Smooth muscle cell of the brain vasculature (primary cell): ENCODE measurements at places on chromosomes 4 and X.
A peak's percentile ranks its signal among the peaks of the same experiment; 100 is the strongest.

DNA sequence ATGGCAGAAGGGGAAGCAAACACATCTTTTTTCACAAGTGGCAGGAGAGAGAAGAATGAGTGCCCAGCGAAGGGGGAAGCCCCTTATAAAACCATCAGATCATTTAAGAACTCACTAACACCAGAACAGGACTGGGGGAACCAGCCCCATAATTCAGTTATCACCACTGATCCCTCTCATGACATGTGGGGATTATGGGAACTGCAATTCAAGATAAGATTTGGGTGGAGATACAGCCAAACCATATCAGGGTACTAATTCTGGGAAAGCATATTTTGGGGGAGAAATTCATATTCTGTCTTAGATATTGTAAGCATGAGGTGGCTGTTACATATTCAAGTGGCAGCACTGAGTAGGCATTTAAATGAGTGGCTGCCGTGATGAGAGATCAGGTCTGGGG lies 87.8 kb downstream of the RAPGEF2 start:
- DNase-seq, result no peak

DNA sequence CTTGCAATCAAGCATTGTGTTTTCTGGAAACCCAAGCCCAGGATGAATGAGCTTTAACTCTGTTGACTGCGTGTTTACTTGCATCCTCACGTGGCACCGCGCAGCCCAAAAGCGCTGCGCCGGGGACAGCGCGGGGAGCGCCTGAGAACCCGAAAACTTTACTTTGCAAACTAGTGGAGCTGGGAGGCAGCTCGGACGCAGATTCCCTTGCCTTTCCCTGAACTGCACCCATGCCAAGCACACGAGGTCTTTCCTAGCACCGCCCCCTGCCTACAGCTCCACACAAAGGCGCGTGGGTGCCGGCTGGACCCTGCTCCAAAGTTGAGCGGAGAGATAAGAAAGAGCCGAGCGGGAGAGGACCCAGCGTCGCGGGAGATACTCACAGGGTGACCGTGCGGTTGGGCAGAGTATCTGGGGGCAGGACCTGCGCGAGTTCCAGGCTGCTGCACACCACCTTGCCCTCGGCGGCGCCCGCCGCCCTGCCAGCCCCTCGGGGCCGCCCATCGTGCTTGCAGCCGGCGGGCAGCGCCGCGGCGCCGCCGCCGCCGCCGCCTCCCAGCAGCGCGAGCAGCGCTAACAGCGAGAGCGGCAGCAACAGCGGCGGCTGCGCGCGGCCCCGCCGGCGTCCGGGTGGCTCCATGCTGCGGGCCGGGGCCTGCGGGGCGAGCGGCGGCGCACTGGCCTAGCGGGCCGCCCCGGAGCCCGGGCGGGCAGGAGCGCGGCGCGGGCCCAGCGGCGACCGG lies 550 bp downstream of the ADGRA3 start:
- DNase-seq, result no peak

DNA sequence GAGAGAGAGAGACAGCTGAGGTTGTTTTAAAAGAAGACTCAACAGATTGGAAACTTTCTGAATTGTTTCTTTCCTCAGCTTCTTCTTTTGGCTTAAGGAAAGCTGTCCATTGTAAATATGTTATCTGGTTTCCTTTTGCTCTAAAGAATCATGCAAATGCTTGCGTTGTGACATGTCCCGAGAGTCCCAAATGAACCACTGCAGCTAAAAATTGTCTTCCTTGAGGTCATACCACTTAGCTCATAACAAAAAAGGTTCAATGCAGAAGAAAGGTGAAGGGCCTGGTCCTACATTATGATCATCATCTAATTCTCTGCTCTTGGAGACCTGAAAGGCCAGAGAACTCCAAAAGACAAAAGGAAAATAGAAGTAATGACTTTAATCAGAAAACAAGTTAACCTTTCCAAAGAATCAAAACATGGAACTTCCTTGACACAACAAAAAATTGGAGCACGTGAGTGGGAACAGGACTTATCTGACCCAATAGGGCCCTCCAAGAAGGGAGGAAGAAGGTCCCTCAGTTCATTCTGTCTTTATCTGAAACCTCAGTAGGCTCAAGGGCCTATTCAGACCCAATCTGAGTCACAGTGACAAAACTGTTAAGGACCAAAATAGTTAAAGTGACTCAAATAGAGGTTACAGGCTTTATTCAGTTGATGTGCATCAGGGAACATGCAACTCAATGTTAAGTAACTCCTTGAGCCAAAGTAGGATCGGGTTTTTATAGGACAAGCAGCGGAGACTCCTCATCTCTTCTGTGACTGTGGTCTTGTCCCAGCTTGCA lies 14.7 kb upstream of the VSIG1 start:
- DNase-seq, result no peak

DNA sequence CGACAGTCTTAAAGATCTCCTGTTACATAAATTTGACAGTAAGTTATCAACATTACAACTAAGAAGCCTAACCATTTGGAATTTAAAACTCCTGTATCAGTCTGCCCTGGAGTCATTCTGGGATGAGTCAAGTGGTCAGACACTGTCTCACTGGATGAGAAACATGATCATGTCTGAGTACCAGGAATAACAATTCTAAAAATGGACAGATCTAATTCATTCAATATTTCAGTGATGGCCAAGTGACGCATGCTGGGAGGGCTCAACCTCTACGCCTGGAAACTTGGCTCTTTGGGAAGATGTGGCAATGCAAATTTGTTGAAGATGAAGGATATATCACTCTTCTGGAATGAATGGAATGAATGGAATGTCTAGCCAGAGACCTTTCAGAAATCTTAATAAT lies 1427.2 kb downstream of the STIM2 start:
- DNase-seq, result peak; percentile 37

GRCh38 chr4:99651016-99651769 lies 6.4 kb downstream of the C4orf54 start:
- no peak for DNase-seq

DNA sequence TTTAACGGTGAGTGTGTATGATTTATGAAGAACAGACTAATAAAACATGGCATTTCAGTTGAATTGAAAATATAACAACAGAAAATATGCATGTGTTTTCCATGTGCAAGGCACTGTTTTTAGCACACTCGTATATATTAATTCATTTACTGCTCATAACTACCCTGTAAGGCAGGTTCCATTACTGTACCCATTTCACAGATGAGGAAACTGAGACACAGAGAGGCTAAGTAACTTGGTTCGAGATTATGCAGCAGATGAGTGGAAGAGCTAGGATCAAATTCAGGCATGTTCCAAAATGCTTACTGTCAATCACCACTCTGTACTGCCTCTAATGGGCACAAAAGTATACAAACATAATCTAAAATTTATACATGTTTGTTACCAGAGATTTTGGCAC lies 20.4 kb downstream of the MBNL3 start:
- DNase-seq, result no peak

- DNase-seq, result no peak
These were observed 108.8 kb upstream of the STIM2 start for GRCh38 chr4:26751838-26752237.

DNA sequence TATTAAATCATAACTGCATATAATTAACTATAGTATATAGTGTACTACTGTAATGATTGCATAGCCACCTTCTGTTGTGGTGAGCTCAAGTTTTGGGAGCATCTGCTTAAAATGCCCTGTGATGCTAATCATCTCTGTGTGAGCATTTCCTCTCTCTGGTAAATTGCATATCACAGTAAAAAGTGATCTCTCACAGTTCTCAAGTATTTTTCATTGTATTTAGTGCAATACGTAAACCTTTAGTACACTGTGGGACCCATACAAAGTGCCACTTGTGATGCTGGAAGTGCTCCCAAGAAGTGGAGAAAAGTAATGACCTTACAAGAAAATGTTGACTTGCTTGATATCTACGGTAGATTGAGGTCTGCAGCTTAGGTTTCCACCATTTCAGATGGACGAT lies 82.0 kb downstream of the WWC2 start:
- no peak for DNase-seq

- DNase-seq, result no peak
These were observed 385.2 kb downstream of the BMPR1B start for GRCh38 chr4:95142932-95143331.

- DNase-seq, result no peak
These were observed 249.4 kb downstream of the ADAMTS3 start for GRCh38 chr4:72319601-72320021.

GRCh38 chr4:5749568-5749967 lies 38.6 kb downstream of the EVC start:
- DNase-seq, result no peak

DNA sequence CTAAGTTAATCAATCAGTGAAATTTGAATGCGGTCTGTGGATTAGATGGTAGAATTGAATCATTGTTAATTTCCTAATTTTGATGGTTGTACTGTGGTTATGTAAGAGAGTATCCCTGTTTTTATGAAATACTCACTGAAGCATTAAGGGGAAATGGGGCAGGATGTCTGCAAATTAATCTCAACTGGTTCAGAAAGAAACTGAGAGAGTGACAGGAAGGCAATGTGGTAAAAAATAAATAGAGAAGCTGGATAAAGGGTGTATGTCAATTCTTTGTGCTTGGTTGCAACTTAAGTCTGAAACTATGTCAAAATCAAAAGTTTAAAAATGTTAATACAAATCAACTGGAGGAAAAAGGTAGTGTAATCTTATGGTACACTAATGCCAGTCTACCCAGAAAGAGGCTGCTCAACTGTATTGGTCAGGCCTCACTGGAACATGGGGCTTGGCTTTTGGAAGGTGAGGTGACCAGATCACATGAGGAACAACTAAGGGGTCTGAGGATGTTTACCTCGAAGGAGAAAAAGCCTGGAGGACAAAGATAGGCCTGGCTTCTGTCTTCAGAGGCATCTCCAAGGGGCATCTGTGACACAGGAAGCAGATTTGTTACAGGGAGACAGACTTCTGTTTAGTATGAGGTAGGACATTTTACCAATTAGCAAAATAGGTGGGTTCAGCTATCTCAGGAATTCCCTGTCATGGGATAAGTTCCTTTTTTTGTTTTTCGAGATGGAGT lies 83.1 kb downstream of the DLG3 start:
- no peak for DNase-seq

GRCh38 chr4:184782731-184783373 lies 42.9 kb downstream of the ACSL1 start:
- no peak for DNase-seq

GRCh38 chr4:872241-872981 lies 46.5 kb upstream of the CPLX1 start:
- DNase-seq, result no peak

- DNase-seq, result no peak
These were observed 24.1 kb downstream of the LRBA start for GRCh38 chr4:150990993-150991392.

DNA sequence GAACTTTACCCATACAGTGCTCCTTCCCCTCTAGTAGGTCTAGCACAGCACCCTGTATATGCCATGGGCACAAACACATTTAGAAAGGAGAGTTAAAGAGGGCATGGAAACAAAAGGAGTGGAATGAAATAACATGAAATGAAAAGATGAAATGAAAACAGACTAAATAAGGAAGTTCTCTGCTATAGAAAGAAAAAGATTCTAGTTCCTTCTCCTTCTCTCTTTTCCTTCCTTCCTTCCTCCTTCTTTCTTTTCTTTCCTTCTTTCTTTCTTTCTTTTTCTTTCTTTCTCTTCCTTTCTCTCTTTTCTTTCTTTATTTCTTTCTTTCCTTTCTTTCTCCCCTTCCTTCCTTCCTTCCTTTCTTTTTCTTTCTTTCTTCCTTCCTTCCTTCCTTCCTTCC lies 2197.4 kb downstream of the PCDH7 start:
- DNase-seq, result no peak

GRCh38 chr4:177093964-177094363 lies 215.7 kb upstream of the NEIL3 start:
- DNase-seq, result no peak

- no peak for DNase-seq
These were observed 10.4 kb downstream of the AFP start for GRCh38 chr4:73446336-73446938.

DNA sequence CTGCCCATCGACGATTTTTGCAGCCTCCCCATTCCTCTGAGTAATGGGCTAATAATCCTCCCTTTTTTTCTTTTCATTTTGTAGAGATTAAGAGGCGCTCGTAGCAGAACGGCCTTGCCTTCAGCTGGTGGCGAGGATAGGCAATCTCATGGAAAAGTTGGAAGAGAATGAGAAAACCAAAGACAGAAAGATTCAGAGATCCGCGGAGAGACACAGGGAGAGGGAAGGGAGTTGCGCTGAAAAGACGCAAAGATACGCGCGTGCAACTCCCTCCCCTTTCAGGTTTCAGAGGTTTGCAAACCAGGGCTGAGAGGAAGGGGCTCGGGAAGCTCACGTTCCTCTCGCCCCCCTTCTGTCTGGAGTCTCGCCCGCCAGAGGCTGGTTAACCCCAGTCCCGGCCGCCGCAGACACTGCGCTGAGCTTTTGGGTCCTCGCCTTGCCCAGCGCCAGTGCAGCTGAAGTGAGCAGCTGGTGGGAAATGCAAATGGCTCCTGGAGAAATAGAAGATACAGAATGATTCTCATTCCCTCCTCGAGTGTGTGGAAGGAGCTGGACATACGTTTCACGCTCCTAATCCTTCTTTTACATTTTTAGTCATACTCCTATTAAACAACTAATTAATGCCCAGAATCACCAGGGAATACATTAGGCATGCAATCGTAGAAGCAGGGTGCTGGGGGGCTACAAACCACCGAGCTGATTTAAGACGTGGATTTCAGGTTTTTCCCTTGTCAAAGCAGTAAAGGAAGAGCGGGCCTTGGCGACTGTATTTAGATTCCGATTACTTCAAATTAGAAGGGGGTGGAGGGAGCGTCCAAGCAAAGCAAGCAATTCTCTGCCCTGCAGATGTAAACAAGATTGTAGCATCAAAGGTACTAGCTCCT lies 16.6 kb upstream of the PITX2 start:
- DNase-seq, result no peak

- no peak for DNase-seq
These were observed 3.7 kb downstream of the SCARB2 start for GRCh38 chr4:76209881-76210280.

DNA sequence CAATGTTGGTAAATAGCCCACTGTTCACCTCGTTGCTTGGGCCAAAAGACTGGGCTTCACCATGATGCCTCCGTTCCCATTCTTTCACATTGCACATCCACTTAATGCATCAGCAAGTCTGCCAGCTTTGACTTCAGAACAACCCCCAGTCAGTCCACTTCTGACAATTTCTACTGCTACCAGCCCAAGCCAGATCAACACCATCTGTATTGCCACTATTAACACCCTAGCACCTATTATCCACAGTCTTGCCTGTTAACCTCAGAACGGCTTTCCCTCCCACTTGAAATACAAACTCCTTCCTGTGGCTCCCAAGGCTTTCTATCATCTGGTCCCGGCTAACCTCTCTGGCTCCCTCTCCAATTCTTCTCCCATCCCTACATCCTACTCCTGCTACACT lies 95.7 kb downstream of the SH3RF1 start:
- DNase-seq, result no peak

DNA sequence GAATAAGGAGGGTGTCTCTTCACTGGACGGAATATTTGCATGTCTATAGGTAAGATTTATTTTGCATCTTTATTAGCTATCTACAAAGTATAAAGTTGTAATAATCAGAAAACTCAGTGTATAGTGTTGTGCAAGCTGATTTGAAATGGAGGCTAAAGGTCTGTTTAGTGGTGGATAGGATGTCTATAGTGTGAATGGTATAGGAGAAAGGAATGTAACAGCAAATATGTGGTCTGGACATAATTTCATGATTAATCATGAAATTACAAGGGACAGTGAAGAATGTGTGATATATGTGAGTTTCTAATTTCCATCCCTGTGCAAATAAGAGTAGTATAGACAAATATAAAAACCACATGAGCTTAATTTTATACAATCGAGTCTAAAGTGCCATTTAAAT lies 79.3 kb upstream of the CAMK2D start:
- no peak for DNase-seq
